Astrocyte of the hippocampus (primary cell): ENCODE measurements at places on chromosomes 4 and X.

- DNase-seq = no peak
Observed at GRCh38 chrX:129750971-129751370, 12.2 kb downstream of the XPNPEP2 start.

DNA sequence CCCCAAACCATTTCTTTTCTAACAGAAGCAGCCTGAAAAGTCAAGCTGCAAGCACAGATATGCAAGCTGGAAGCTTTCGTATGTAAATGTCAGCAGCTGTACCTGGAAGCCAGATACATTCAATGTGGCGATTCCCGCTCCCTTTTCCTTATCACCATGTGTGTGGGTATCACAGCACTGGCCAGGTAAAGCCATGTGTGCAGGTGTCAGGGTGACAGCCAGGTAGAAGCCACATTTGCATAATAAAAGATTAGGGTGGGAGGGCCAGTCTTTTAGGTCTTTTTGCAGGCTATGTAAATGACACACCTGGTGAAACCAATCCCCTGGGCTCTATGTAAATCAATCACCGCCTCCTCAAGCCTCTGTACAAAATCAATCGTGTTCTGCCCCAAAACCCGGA lies 50.1 kb downstream of the RXFP1 start:
- no peak for DNase-seq

DNA sequence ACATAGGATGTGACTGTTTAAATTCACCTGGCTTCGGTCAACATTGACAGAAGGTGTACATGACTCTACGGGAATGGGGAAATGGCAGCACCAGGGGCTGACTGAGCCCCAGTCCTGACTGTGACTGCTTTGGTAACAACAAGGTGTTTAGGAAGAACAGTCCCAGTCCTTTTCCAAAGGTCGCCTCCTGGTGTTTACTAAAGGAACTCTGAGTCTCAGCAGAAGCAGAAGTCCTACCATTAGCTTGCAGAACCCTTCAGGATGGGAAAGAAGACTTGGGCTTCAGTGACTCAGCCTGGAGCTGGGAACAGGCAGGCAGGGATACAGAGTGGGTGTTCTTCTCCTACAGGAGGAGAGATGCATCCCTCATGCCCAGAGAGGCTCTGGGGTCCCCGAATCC lies 103.3 kb downstream of the MGST2 start:
- no peak for DNase-seq

GRCh38 chr4:162274354-162274753 lies 110.6 kb upstream of the FSTL5 start:
- DNase-seq = peak; percentile 24

DNA sequence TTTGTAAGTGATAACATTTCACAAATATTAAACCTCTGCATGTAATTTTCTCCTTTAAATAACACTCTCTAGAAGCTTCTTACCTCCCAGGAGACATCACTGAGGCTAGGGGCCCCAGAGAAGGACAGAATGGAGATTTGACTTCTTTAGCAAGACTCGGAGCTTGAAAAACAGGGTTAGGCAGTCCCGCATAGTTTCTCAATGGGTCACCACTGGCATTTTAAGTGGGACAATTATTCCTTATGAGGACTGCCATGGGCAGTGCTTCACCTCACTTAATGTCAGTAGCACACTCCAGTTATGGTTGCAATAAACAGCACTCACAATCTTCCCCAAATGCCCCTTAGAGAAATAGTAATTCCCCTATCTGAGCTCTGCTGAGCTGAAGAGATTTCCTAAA lies 66.7 kb upstream of the NOCT start:
- no peak for DNase-seq

- DNase-seq = no peak
Observed at GRCh38 chrX:48824066-48824465, 2.2 kb upstream of the ERAS start.

DNA sequence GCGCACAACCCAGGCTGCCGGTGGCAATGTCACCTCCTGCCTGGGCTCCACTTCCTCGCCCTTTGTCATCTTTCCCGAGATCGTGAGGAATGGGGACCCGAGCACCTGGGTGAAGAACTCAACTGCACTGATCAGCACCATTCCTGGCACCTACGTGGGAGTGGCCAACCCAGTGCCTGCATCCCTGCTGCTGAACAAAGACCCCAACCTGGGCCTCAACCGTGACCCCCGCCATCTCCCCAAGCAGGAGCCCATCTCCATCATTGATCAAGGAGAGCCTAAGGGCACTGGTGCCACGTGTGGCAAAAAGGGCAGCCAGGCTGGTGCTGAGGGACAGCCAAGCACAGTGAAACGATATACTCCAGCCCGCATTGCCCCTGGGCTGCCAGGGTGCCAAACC lies 32.3 kb downstream of the BCORL1 start:
- DNase-seq = no peak

DNA sequence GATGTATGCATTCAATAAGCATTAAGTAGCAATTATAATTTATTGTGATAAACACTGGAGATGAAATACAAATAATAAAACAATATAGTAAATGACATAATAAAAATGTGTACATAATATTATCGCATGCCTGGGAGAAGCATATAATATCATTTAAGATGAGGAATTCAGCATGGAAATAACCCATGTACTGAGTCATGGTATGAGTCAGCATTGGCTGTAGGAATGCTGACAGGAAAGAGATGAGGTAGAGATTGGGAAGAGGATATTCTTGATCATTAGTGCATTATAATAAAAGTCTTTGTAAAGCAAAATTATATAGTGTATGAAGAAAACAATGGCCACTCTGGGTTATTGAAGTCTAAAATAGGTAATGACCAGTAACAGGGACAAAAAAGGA lies 82.8 kb downstream of the MAGEB10 start:
- peak; percentile 54 for DNase-seq

DNA sequence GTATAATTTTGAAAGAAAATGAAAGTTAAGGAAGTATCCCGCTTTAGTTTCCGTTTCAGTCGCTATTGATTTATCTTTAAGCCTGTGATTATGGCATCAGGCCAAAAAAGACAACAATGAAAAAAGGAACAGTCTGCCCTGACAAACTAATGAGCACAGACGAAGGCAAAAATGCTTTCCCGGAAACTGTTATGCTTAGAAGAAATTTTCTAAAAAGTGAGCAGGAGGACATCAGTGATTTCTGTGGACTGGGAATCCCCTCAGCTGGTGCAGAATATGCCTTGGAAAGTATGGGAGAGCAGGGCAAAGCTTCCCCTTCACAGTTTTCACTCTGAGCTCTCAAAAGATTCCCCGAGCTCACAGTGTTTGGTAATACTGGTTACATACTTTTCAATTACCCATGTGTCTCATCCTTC lies 5.1 kb upstream of the CXCL10 start:
- DNase-seq = peak; percentile 17

GRCh38 chr4:32789026-32789608 lies 2068.9 kb downstream of the PCDH7 start:
- DNase-seq = peak; percentile 81

- DNase-seq = peak; percentile 20
Observed at GRCh38 chr4:42339935-42340406, 57.3 kb upstream of the SHISA3 start.

DNA sequence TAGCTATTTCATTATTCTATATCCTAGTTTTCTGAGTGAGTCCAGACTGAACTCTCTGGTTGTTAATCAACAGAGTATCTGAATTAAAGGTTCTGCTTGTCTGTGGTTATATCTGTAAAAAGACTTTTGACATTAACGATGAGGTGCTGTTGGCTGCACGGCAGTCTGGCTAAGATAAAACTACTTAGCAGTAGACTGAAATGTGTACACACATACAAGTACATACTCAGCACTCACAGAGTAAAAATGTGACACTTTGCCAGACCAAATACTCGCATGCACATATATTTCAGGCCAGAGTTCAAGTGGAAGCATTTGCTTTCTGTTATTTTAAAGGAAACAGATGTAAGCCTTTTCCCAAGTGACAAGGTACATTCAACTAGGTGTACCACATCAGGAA lies 80.5 kb downstream of the PRDM5 start:
- DNase-seq = peak; percentile 63

DNA sequence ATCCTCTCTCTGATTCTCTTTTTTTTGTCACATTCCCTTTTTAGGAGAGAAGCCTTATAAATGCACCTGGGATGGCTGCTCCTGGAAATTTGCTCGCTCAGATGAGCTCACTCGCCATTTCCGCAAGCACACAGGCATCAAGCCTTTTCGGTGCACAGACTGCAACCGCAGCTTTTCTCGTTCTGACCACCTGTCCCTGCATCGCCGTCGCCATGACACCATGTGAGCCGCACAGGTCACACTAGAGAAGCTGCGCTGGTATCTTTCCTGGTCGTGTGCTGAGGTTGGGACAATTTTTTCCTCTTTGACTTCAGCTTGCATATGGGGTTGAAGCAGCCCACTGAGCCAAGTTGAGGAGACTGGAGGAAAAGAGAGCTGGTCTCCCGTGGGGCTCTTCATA lies 52.1 kb downstream of the KLF8 start:
- DNase-seq = no peak

GRCh38 chr4:167023364-167023925 lies 210.8 kb downstream of the SPOCK3 start:
- DNase-seq = no peak

DNA sequence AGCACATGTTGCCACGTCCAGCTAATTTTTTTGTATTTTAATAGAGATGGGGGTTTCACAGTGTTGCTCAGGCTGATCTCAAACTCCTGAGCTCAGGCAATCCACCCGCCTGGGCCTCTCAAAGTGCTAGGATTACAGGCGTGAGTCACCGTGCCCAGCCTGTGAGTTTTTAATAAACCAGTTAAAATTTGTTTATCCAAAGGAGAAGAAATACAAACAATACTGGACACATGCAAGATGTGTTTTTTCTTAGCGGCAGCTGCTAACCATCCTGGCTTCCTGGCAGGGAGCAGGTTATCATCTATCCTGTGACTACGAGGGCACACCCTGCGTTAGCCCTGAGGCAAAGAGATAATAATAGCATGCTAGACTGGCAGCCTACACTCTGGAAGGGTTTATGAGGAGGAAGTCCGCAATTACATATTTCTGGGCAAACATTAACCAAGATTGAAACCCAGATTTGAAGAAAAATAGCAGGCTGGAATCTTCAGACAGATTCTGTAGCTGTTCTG lies 191.4 kb downstream of the SPRY1 start:
- DNase-seq = peak; percentile 48

GRCh38 chr4:26048950-26049349 lies 134.9 kb downstream of the SMIM20 start:
- no peak for DNase-seq

DNA sequence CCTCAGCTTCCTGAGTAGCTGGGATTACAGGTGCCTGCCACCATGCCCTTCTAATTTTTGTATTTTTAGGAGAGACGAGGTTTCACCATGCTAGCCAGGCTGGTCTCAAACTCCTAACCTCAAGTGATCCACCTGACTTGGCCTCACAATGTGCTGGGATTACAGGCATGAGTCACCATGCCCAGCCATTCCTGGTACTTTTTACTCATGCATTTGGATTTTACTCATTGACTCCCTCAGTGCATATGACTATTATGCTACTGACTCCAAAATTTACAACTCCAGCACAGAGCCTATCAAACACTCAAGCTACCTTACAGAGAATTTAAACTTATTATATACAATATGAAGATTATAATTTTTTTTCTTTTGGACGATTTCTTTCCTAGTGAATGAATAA lies 199.9 kb downstream of the CXXC4 start:
- DNase-seq = no peak

GRCh38 chr4:75180790-75181776 lies 248.2 kb downstream of the PARM1 start:
- no peak for DNase-seq

- DNase-seq = no peak
Observed at GRCh38 chr4:24671849-24672248, 87.5 kb upstream of the DHX15 start.

GRCh38 chr4:95979961-95980876 lies 140.3 kb downstream of the PDHA2 start:
- no peak for DNase-seq

DNA sequence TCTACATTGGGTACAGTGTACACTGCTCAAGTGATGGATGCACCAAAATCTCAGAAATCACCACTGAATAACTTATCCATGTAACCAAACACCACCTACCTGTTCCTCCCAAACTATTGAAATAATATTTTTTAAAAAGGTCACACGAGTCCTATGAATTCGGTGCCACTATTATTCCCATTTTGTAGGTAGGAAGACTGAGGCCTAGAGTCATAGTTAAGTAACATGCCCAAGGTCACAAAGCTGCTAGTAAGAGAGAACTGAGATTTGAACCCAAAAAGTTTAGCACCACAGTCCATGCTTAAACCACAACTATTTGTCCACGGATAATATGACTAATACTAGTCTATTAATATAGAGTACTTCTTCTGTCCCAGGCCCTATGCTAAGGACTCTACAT lies 2.7 kb downstream of the ARHGEF6 start:
- no peak for DNase-seq

DNA sequence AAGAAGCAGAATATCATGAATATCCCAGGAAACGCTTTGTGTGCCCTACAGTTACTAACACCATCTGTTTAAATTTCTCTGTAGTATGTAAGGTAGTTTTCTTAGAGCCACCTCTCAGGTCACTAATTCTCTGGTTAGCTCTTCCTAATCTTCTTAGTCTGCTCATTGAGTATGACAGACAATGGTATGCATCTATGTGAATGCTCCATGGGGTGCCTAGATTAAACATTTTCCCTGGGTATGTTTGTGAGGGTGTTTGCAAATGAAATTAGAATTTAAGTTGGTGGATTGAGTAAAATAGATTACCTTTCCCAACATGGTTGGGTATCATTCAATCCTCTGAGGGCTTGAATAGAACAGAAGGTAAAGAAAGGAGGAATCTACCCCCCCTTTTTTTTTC lies 233.0 kb downstream of the PCDH18 start:
- no peak for DNase-seq
